ENCODE measurements at places on chromosomes 3 and 15.

GRCh38 chr15:64004587-64004986, 41.7 kb downstream of the DAPK2 start:
- DNase-seq = no peak

DNA sequence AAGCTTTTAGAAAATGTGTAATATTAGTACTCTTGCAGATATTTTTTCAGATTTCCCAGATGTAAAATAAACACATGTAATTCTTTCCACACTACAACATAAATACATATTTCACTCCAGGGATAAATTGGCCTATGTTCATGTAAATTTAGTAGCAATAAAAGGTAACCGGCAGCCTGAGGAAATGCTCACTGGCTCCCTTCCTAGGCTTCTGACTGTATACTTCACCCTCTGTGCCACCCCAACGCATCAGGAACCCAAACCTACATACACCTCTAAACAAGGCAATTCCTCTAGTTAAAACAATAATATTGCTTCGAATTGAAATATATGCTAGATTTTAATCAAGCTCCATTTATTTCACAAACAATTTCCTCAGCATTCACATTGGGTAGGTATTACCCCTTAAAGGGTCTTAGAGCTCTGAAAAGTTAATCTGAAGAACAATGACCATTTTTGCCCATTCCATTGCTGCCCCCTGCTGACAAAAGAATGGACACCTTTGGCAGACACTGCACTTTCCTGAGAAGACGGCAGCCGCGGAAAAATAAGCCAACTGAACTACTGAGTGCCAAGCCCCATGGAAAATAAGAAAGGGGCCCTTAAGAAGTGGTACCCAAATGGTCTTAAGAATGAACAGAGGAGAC, 212.5 kb downstream of the OSBPL10 start:
- DNase-seq = no peak

- no peak for DNase-seq
These were observed 16.6 kb upstream of the EXOG start for GRCh38 chr3:38479431-38480092.

DNA sequence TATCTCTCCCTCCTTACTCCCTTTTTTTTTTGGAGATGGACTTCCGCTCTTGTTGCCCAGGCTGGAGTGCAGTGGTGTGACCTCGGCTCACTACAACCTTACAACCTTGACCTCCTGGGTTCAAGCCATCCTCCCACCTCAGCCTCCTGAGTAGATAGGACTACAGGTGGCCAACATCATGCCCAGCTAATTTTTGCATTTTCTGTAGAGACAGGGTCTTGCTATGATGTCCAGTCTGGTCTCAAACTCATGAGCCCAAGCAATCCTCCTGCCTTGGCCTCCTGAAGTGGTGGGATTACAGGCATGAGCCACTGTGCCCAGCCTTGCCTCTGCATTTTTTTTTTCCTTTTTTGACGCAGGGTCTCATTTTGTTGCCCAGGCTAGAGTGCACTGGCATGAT, 17.1 kb downstream of the STAG1 start:
- DNase-seq = no peak

GRCh38 chr15:57018151-57018550, 99.7 kb downstream of the TCF12 start:
- DNase-seq = no peak

DNA sequence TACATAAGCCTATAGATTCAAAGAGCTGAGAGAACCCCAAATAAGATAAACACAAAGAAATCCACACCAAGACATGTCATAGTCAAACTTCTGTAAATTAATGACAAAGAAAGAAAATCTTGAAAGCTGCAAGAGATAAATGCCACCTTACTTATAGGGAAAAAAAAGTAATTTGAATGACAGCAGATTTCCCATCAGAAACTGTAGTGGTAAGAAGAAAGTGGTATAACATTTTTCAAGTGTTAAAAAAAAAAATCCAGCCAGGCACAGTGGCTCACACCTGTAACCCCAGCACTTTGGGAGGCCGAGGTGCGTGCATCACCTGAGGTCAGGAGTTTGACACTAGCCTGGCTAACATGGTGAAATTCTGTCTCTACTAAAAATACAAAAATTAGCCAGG, 37.4 kb downstream of the CFAP92 start:
- no peak for DNase-seq

GRCh38 chr3:17733215-17733614, 9.2 kb downstream of the TBC1D5 start:
- DNase-seq = no peak

- DNase-seq = no peak
These were observed 24.1 kb downstream of the RASGRP1 start for GRCh38 chr15:38540510-38540909.

DNA sequence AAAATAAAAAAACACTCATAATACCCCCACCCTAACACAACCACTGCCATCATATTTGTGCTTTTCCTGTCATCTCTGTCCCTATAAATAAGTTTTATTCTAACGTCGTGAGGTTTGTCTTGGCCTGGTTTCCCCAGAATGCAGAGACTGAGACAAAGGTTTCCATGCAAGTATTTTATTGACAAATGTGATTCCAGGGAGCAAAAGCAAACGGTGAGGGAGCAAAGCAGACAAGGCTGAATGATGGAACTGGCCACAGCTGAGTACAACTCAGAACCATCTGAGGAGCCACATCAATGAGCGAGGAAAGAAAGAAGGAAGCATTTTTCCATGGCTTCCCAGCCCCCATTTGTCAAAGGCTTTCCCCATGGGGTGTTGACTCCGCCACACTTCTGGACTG, 37.7 kb upstream of the LARS2 start:
- no peak for DNase-seq

DNA sequence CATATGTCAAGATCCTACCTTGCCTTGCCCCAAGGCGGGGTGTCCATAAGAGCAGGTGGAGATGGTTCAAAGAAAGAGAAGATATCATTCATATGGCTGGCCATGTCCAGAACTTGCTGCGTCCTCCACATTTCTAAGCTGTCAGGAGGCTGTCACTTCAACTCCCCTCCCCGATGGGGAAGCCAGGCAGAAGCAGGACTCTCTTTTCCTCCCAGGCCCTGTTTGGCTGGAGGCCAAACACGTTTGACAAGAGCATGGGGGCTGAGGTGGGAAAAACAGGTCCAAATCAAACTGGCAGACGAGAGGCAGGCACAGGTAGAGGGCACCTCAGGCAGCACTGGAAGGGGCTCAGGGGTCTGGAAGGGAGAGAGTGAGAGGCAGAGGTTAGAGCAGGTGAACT, 37.7 kb downstream of the MESD start:
- DNase-seq = no peak

DNA sequence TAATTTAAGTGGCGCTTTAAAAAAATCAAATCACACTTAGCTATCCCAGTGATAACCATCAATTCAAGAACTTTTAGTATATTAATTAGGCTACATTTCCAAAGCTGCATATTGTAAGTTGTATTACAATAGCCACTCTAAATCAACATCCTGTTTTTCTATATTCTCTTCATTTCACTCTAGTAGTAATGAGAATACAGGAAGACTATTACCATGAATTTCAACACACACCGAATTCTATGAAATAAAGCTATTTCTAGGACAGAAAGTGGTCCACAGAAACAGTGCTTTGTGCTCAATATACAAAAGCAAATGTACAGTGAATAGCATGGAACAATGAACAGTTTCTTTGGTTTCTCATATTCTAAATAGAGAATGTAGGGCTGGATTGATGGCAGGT, 24.6 kb downstream of the TRAT1 start:
- no peak for DNase-seq

DNA sequence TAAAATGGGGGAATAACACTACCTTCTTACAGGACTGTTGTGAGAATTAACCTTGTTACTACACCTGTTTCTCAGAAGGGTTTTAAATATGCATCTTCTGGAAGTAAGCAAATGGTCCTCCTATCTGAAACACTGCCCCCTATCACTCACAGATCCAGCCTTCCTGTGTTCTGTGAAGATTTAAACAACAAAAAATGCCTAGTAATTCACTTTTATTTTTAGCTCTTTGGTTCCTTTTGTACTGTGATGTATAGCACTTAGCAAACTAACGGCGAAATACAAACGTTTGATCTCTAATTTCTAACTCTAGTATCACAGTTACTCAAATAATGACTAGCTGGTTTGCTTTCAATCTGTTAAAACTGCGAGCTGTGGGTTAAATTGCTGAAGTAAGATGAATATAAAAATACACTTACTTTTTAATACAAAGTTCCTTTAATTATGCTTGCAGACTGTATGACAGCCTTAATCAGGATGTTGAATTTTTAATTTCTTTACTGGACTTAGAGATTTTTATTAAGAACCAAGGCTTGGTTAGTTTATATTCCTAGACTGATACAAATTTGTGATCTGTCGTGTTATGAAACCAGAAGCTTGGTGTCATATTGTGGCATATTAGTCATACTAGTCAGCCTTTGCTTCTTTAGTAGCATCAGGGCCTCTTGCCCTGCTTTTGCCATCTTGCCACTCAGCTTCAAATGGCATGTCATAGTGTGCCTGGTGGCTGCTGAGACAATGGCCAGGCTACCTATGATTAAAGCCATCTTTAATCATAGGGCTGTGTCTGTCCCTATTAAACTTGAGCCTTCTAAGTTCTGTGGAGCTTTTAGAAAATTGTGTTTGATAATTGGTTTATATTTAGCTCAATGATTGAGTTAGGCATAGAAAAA, 9.2 kb downstream of the EIF3J start:
- DNase-seq = no peak

GRCh38 chr3:172307141-172307560, 141.1 kb downstream of the GHSR start:
- DNase-seq = no peak

DNA sequence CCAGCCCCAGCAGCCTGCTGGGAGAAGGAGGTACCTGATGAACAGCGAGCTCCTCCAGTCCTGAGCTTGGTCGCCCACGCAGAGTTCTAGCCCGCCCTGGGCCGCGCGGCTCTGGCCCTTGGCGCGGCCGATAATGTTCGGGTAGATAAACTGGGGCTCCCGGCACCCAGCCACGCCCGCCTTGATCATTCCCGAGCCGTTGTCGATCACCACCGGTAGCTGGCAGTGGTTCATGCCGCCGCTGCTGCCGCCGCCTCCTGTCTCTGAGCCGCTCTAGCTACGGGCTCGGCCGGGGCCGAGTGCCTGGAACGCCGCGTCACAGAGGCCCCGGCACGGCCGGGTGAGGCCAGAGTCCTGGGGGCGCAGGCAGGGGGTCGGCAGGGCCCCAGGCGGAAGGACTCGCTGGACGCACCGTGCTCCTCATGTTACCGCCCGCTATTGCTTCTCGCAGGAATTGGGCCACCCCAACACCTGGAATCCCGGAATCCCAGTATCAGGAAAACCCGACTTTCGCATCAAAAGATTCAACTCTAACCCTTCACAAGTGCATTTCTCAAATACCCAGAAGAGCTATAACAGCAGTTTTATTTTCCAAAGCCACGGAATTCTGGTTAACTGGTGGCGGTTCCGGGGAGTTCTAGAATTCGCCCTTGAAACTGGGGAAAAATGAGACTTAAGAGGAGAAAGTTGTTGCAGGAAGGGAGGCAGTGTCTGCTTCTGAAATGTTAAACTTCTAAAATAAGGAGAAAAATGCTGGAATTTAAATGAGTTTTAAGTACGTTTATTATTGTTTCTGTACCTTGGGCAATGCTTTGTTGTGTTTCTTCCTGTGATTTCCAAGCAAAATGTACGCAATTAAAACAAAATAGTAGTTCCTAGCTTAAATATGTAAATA, at the start of gene ACTRT3:
TSS of gene ACTRT3 (minus strand) at position 275 of the 895 bp plus-strand sequence. CDS start at position 234, 41 bp downstream.
- peak; percentile 28 for DNase-seq

GRCh38 chr15:99983171-99983885, 250.1 kb upstream of the LYSMD4 start:
- DNase-seq = no peak

GRCh38 chr3:38099518-38099917, 37.4 kb downstream of the ACAA1 start:
- DNase-seq = no peak

DNA sequence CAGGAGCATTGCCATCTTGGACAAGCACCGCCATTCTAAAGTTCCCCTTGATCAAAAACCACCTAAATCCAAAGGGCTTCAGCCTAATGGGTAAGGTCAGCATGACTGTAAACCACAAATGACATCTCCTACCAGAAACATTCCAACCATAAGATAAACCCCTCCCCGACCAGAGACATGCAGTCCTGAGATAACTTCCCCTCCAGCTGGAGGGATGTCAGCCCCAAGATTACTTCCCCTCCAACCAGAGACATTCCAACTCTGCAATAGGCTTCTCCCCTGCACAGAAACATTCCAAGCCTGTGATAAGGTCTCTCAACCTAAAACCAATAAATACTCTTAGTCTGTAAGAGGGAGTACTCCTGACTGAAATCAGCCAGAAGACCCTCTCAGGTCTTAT, 62.7 kb upstream of the DNAJC19 start:
- DNase-seq = no peak

DNA sequence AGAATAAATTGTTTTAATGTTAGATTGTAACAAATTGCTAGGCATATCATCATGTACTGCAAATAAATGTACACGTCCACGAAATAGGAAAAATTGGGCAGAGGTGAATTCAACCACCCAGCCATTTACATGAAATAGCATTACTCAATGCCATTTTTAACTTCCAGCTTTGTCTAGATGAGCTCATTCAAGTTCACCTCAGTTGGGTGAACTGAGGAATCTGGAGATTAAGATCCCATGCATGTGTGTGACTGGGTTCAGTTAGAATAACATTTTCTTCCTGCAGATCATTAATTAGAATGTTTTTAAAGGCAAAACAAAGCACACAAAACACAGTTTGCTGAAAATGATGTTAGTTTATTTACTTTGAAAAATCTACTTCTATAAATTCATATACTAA, 767.8 kb upstream of the GOLIM4 start:
- no peak for DNase-seq

DNA sequence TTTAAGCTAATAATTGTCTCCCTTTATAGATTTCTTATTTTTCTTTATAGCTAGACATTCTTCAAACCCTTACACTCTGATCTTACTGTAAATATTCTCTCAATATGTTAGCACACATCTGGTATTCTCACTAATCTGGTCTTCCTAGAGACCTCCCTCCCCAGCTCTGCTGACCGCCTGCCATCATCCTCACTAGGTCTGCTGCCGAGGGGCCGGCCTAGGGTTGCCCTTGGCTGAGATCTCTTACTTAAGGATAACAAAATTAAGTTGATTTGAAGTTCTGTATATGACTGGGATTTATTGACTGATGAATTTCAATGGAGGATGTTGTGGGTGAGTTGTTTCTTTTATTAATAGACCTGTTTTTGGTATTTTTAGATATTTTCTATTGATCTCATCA, 586.6 kb downstream of the NAALADL2 start:
- no peak for DNase-seq

DNA sequence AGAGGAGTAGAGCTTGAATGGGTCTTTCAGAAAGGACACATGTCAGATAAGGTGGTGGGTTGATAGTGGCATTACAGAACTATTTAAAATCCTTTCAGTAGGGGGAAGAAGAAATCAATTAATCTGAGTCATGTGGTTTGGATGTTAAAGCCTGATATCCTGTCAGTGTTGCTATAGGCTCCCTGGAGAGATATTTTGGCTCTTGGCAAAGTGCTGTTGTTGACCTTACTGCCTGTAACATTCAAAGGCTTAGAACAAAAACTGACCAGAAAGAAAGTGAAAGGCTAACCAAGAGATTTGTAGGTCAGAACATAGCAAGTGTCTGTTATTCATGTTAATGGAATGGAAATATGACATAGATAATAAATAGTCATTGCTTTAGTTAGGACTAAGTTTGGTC, 552.9 kb downstream of the DIPK2A start:
- DNase-seq = no peak

- no peak for DNase-seq
These were observed 28.2 kb downstream of the ARIH1 start for GRCh38 chr15:72502220-72502809.

- no peak for DNase-seq
These were observed 149.1 kb upstream of the HACD2 start for GRCh38 chr3:123733805-123734526.
